Aorta (tissue), 5 donors: ENCODE measurements at places on chromosomes 3 and 15. TPM values are rescaled to one million over a fixed set of nuclear protein-coding genes. Genes with fewer than 3 reads are reported as not detected.

DNA sequence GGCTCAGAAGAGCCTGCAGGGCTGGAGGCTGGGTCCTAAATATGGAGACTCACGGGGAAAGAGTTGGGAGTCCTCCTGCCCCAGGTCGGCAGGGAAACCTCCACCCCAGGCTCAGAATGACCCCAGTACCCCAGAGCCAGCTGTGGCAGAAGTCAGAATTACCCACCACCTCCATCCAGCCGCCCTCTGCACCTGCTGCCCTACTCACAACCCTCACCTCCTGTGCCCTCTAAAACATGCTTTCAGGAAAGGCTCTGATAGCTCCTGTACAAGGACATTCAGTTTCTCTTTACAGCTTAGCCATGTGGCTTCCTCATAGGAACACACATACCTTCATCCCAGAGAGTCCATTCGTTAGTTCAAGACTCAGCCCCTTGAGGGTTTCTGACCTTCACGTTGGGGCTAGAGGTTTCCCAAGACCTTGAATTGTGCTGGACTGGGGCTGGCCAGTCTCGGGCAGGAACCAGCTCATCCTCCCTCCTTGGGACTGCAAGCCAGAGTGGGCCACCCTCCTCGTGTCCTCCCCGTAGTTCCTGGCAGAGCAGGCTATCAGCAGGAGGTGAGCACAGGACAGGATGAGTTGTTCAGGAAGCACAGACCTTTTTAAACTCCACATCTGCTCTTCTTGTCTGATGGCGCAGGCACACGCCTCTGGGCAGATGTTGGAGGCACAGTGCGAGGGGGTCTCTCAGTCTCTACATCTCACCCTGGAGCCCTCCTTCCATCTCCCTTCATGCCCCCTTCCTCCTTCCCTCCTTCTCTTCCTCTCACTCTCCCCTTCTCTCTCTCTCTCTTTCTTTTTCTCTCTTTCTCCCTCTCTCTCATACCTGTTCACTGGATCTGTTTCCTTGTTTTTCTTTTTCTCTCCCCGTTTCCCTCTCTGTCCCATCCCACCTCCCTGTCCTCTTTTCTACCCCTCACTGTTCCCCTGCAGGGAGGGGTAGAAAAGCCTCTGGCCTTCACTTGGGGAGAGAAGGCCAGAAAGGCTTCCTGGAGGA lies 55.9 kb upstream of the NR2C2 start:
- no peak for DNase-seq

Gene LTK
- total RNA-seq = 0.19 TPM

GRCh38 chr3:129000742-129001100 lies 383 bp upstream of the EFCC1 start:
- DNase-seq = no peak

DNA sequence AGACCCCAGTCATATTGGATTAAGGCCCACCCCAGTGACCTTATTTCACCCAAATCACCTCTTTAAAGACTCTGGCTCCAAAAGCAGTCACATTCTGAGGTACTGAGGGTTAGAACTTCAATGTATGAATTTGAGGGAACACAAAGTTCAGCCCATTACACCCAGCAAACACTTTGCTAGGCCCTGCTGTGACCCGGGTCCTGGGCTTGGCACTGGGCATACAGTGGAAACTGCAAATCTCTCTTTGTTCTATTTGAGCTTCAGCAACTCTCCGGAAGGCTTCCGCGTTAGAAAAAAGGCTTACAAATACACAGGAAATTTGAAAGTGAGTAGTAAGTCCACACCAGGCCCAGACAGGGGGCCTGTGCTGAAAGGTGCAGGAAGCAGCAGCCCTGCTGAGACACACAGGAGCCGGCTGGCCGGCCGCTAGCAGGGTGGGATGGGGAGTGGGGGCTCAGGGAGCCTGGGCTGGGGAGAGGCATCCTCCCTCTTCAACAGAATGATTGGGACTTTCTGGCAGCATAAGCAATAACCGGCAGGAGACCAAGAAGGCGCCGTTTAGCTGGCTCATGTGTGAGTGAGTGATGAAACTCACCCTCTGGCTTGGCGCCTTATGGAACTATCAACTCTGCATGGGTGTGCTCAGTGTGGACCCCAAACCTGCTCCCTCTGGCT lies 13.0 kb downstream of the LIPC start:
- DNase-seq = no peak

Gene RGMA
- total RNA-seq = 25.3 TPM

DNA sequence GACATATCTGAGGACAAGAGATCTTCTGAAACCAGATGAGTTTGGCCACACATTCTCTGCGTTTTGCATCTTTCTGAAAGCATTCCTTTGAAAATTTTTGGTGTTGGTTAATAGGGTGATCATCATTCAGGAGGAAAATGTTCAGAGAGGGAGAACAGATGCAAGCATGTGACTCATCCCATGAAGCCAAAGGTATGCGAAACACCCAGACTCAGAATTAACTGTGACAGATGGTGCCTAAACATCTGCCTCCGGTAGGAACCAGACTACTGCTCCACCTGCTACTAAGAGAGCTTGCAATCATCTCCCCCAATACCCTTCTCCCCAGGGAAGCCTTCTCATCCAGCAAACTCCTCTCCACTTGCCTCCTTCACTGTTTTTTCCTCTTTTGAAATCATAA lies 46.2 kb downstream of the TRIM69 start:
- no peak for DNase-seq

DNA sequence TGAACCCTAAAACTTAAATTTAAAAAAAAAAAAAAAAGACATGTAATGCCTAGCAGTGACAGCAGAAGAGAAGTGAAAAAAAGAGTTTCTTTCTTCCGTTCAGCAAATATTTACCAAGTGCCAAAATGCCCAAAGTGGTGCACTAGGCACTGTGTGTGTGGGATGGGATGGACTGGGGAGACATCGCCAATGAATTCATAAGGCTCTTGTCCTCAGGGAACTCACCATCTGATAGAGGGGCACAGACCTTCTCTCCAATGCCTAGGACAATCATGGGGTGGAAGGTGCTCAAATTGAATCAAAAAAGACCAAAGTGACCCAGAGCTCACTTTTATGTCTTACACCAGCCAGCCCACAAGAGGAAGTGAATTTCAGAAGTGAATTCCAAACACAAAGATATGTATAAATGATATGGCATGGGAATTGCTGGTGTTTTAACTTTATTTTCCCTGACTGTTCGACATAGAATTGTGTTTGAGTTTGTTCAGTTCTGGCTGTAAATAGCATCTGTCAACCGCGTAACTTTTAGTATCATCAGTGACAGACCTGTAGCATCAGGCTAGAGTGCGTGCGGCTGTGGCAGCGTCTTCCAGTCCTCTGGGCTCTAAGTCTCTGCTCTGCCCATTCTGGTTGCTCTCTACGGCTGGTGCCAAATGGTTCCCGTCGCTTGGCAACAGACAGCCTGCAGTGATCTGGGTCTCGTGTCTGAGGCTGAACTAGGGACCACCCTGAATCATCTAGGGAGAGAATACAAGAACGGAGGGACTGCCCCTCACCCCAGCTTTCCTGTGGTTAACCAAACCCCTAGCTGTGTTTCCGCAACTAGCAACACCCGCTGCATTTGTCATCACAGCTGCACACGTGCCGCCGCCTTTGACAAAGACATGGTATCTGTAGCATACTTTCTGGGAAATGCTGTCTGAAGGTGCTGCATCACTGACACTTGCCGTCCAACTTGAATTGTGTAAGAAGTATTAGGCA lies 154.0 kb upstream of the THBS1 start:
- peak; percentile 77 for DNase-seq

Gene AHSG
- not detected for total RNA-seq

- DNase-seq = peak; percentile 98
These were observed at the start of gene PKM for GRCh38 chr15:72231066-72231832. PKM (minus strand) TSS chr15:72231190; CDS start chr15:72219097, 12,093 bp downstream.

GRCh38 chr3:23807424-23808015 lies 1.8 kb downstream of the UBE2E1 start:
- no peak for DNase-seq

GRCh38 chr3:106534206-106534605 lies 665.4 kb upstream of the CBLB start:
- no peak for DNase-seq

- DNase-seq = no peak
These were observed 241.8 kb downstream of the ROBO2 start for GRCh38 chr3:77281721-77282120.

GRCh38 chr3:169939320-169939719 lies 27.3 kb upstream of the SEC62 start:
- no peak for DNase-seq

- no peak for DNase-seq
These were observed 284.1 kb upstream of the LRRFIP2 start for GRCh38 chr3:37458162-37459120.

Gene GOLGA8S
- 1.4 TPM for total RNA-seq

DNA sequence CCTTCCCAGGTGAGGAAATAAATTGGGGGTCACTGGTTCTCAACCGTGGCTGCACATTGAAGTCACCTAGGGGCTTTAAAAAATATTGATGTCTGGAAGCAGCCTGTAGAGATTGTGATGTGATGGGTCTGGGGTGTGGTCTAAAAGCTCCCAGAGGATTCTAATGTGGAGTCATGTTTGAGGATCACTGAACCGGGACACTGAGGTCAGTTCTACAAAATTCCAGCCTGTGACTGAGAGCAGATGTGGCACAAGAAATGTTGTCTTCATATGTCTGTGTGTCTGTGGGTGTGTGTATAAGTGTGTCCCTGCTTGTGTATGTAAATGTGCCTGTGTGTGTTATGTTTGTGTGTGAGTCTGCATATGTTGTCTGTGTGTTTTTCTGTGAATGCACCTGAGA lies 79.9 kb downstream of the TLE3 start:
- DNase-seq = no peak

DNA sequence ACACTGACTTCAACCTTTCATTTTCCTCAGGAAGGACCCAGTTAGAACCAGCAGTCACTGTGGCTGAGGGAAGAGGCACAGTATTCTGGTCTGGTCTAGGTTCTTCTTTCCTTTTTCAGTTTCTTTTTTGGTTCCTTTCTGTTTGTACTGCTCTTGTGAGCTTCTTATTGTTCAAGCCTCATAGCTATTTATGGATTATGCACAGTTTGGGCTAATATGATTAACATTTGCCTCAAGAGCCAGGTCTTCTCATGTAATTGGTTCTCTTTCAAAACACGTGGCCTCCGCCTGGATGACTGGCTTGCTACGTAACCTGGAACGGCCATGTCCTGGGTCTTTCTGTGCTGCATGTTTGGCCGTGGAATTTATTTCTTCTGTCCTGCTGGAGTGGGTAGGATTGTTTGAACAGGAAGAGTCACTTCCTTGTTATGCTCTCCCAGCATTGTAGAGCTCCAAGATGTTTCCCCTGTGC lies 43.3 kb downstream of the RBMS3 start:
- peak; percentile 80 for DNase-seq

Gene CHRM5
- not detected for total RNA-seq

- no peak for DNase-seq
These were observed 61.5 kb upstream of the MEF2A start for GRCh38 chr15:99504071-99504822.

Gene COL6A5
- not detected for total RNA-seq

DNA sequence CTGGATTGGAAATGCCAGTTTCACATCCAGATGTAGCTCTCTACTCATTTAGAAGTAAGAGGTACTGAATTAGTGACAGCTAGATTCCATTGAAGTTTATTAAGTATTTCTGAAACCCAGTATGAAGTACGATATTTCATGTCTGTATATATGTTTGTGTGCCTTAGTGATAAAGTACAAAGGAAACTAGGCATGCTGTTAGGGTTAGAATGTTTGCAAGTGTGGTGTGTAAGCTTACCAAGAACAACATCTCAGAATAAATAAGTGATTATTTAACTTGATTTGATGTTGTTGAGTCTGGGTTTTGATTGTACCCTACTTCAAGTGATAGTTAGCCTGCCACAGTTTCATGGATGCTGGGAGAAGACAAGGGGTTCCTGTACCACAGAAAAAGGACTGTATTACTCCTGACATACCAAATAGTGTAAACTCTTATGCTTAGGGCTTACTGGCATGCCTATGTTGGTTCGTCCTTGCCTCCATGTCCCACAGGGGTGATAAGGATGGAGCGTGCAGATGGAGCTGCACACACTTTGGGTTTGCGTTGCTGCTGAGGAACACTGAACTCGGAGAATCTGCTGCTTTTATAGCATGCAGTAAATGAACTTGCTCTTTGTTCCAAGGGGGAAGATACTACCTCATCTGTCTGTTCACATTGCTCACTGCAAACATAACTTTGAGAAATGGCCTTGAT lies 43.6 kb downstream of the FNDC3B start:
- no peak for DNase-seq

Gene PRTG
- 2.1 TPM for total RNA-seq

Gene UBAP1L
- total RNA-seq = 5.4 TPM

DNA sequence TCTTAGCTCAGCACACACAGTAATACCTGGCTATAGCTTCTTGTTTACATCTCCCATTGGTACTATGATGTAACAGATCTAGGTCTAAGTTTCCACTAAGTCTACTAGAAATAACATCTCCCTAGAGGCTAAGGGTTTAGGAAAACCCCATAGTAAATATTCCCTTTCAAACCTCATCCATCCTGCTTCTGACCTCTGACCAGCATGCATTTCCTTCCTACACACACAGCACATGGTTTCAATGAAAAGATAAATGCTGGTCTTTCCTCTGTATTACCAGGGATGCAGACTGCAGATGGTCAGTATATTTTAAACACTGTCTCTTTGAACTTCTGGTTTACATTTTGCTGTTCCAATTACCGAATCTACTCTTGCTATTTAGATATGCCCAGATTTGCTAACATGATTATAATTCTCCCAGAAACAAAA lies 96.6 kb downstream of the EFL1 start:
- DNase-seq = no peak

Gene FES
- 68.3 TPM for total RNA-seq

GRCh38 chr3:73637042-73637441 lies 12.3 kb upstream of the PDZRN3 start:
- no peak for DNase-seq

Gene OIP5
- 0.51 TPM for total RNA-seq

Gene RHOV
- 0.30 TPM for total RNA-seq
